Activated T-cell treated with anti-CD3 and anti-CD28 coated beads, Interleukin-2, amount 50 U/mL, for 48 hours (primary cell): ENCODE measurements at places on chromosomes 1 and 21.

DNA sequence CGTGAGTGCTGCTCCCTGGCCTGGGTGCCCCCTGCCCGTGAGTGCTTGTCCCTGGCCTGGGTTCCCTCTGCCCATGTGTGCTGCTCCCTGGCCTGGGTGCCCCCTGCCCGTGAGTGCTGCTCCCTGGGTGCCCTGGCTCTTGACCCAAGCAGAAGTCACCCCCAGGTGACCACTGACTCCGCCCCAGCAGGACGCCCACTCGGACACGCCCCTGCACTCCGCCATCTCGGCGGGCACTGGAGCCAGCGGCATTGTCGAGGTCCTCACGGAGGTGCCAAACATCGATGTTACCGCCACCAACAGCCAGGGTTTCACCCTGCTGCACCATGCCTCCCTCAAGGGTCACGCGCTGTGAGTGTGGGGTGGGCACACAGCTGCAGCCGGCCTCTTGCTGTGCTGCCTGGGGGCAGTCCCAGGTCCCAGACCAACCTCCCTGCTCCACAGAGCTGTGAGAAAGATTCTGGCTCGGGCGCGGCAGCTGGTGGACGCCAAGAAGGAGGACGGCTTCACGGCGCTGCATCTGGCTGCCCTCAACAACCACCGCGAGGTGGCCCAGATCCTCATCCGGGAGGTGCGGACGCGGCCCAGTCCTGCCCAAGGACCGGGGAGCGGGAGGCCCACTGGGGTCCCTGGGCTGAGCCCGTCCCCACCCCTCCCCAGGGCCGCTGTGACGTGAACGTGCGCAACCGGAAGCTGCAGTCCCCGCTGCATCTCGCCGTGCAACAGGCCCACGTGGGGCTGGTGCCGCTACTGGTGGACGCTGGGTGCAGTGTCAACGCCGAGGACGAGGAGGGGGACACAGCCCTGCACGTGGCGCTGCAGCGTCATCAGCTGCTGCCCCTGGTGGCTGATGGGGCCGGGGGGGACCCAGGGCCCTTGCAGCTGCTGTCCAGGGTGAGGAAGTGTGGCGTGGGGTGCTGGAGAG is 3.9 kb upstream of the MMP23B start:
- no peak for DNase-seq

GRCh38 chr1:108044318-108044717 is 79.3 kb upstream of the VAV3 start:
- no peak for DNase-seq

DNA sequence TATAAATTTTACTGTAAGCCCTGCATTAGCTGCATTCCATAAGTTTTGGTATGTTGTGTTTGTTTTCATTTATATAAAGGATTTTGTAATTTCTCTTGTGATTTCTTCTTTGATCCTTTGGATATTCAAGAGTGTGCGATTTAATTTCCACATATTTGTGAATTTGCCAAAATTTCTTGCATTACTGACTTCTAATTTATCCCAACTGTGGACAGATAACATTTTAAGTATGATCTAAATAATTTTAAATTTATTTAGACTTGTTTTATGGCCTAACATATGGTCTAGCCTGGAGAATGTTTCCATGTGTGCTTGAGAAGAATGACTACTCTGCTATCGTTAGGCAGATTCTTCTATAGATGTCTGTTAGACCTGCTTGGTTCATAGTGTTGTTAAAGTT is 23.2 kb downstream of the RPE65 start:
- no peak for DNase-seq

DNA sequence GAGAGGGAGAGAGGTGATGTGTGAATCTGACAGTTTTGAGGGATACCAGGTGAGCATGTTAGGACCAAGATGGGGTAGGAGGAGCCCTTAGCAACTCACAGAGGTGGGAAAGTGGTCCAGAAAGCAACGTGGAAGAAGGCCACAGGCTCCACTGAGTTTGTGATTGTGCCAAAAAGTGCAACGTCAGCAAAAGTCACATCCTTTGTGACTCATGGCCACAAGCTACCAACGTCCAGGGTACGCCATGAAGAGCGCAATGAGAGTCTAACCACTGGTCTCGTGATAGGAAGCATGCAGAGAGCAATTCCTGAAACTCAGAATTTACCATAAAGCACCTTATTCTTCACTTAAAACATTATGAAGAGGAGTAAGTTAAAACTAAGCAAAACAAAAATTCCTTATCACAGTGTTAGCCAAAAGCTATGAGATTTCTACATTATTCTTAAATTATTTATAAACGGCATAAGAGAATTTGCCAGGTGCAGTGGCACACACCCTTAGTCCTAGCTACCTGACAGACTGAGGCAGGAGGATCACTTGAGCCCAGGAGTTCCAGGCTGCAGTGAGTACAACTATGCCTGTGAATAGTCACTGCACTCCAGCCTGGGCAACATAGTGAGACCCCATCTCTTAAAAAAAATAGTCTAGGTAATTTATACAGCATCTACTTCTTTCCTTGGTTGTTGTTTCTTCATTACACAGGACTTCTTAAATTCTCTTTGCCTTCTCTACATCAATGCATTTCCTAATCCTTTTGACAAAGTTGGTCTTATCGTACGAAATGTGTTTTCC is 55.2 kb downstream of the COLGALT2 start:
- DNase-seq, result no peak

DNA sequence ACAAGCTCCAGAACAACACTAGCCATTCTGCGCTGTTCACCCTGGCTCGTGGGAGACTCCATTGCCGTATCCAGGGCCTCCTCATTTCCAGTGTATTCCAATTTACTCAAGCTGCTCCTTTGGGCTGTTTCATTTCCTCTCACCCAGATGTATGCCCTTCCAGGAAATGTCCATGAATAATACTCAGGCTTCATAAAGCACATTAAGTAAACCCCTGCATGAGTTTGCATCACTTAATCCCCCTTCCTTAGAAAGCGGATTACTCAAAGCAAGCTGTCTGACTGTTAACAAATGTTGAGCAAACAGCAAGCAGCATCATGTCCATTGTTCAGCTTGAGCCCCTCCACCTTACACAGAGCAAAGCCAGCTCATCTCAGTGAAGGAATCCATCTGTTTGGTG is 403.6 kb upstream of the PBX1 start:
- no peak for DNase-seq

- no peak for DNase-seq
These were observed 16.7 kb upstream of the AVPR1B start for GRCh38 chr1:206133751-206134415.

- DNase-seq, result no peak
These were observed 3.0 kb downstream of the CDK11A start for GRCh38 chr1:1721201-1721600.

GRCh38 chr1:233543338-233544255 is 70.3 kb upstream of the KCNK1 start:
- DNase-seq, result no peak

- DNase-seq, result no peak
These were observed 217.4 kb upstream of the KIAA0040 start for GRCh38 chr1:175409938-175410337.

DNA sequence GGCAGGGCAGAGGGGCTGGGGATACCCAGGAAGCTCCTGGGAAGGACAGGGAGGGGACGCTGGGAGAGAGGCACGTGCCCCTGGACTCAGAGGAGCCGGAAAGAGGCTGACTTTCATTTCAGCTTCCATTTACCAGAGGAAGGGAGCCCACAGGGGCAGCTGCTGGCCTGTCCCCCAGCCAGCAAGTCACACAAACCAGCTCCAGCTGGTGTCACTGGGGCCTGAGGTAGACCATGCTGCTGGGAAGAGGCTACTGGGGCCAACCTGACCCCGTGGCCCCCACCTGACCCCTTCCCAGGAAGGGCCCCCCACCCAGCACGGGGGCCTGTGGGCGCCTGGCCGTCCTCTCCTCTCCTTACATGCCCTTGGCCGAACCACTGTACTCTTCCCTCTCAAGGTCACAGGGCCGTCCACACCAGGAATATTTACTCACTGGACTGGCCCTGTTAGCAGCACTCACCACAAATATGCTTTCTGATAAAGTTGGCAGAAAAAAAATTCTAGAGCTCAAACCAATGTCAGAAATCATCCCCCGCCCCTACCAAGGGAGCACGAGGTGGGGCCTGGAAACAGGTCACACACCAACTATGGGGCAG is 110.5 kb downstream of the CASZ1 start:
- no peak for DNase-seq

DNA sequence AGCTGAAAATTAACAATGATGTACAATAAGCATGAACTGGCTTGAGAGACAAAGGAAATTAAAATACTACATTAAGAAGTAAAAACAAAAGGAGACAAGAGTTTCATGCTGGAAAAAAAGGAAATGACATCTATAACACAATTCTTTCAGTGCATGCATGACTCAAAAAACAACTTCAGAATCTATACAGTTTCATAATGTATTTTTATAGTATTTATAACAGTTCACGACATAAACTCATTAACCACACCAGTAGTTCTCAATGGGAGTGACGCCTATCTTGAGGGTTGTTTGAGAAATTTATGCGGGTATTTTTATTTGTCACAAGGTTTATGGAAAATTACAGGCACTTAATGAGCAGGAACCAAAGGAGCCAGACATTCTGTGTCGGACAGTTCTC is 168.5 kb downstream of the SMYD3 start:
- DNase-seq, result no peak

- no peak for DNase-seq
These were observed 43.9 kb upstream of the TACSTD2 start for GRCh38 chr1:58620926-58621325.

DNA sequence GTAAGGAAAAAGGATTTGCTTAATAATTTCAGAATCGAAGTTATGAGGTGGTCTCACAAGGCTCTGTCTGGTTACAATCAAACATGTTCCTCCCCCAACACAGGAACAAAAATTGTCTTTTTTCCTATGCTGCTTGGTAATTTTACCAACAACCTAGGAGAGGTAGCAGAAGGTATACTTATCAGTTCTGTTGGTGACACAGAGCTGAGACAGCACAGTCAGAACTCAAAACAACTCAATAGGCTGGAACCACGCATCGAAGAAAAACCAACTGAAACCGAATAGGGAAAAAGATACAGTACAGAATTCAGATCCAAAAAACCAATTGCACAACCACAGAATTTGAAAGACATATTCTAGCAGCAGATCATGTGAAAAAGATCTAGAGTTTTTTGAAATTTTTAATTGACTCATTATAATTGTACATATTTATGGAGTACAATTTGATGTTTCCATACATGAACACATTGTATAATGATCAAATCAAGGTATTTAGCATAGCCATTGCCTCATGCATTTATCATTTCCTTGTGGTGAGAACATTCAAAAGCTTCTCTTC is 3.8 kb downstream of the G0S2 start:
- DNase-seq, result no peak

DNA sequence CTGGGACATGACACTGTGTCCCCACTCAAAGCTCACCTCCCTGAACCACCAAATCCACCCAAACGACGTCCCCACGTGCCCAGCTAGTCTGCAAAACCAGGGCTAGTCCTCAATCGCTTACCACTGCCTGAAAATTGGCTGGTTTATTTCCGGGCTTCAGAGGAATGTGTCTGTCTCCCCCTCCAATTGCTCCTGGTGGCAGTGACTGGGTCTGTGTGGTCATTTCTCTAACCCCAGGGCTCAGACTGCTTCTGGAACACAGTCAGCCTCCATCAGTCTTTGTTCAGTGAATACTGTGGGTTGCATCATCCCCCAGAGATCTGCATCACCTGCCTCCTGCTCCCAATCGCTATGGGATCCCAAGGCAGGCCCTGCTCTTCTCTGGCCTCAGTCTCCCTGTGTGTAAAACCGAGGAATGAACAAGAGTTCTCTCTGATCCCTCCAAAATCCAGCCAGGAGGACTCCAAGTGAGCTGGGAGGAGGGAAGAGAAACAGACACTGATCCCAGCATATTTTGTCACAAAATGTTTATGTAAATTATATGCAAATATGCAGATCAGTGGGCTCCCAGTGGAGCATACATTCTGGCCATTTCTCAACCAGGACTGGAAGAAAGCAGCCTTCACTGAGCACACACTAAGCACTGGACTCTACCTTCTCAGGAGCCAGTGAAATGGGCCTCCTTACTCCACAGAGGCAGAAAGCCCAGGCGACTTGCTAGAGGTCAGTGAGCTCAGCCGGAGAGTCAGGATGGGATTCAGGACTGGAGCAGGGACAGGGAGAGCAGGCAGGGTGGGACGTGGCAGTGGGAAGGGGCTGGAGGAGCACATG is 20.9 kb downstream of the SDC3 start:
- DNase-seq, result no peak

- no peak for DNase-seq
These were observed 65.2 kb downstream of the NOS1AP start for GRCh38 chr1:162134646-162135045.

DNA sequence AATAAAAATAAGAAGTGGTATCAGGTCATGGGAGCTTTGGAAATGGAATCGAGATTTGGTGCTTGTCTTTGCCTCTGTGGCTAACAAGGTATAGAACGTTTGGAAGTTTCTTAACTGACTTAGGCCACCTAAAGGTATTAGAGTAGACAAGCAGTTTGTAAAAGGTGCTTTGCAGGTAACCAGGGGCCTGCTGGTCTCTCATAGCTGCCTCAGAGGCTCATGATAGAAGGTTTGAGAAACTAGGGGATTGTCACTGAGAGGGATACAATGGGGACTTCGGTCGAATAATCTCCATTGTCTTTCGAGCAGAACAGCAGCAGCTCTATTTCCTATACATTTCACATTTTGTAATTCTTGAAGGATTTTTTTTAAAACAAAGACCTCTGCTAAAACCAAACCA is 37.6 kb downstream of the C21orf91 start:
- no peak for DNase-seq

- DNase-seq, result no peak
These were observed 7.4 kb upstream of the ARF1 start for GRCh38 chr1:228074954-228075730.

DNA sequence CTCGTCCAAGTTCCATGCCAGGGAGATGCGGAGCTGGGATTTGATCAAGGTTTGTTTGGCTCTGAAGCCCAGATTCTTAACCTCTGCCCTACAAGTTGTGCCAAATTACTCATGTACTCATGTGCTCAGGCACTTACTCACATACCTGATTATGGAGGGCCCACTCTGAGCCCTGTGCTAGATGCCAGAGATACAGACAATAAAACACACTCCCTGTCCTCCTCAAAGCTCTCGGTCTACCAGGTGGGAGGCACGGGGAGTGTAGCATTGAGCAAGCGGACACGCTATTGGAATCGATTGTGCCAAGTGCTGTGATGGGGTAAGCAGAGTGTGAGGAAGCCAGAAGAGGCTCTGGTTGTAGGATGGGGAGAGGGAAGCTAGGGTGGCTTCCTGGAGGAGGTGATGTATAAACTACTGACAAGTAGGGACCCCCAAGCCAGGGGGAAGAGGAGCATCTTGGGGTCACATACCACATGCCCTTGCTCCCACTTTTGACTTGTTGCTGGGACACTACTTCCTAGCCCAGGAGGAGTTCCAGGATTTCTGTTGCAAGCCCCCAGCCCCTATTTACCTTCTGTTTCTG is 49.8 kb upstream of the IFNLR1 start:
- no peak for DNase-seq
